KG1 (cell line): ENCODE measurements at places on chromosomes 4 and X.

GRCh38 chr4:77072195-77072753 lies 3.5 kb downstream of the CCNI start:
- no peak for DNase-seq

DNA sequence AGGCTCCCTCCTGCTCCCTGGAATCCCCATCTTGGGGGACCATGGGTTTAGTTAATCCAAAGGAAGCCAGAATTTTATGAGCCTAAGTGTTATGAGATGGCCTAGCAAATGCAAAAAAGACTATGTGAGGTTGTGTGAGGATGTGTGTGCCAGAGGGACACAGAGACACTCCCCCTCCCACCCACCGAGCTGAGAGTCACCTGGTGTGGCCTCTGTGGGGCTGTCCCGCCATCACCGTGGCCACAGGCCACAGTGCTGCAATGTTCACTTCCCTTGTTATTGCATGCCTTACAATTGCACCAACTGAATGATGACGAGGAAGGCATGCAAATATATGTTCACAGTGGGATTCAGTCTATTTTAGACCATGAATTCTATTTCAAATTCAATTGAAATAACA lies 601 bp upstream of the FGFBP2 start:
- no peak for DNase-seq

GRCh38 chr4:78496021-78496643 lies 55.4 kb upstream of the ANXA3 start:
- no peak for DNase-seq

DNA sequence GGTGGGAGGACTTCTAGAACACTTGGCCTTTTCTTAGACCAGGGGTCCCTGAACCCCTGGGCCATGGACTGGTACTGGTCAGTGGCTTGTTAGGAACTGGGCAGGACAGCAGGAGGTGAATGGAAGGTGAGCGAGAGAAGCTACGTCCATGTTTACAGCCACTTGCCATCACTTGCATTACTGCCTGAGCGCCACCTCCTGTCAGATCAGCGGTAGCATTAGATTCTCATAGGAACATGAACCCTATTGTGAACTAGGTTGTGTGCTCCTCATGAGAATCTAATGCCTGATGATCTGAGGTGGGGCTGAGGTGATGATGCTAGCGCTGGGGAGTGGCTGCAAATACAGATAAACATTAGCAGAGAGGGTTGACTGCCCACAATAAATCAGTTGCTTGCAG lies 100.9 kb upstream of the IGFBP7 start:
- DNase-seq, result no peak

DNA sequence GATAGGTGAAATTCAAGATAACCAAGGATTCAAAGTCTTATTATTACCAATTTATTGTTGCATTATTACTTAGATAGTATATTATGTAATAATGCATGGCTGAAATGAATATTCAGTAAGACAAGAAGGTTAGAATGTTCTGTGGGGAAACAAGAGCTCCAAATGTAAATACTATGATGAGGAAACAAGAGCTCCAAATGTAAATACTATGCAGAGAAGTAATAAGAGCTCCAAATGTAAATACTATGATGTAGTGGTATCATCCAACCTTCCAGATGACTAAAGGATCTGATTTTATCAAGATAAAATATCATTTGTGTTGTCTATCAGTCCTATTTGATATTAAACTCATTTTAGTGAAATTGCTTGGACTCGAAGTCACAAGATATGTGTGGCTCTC lies 82.2 kb upstream of the PCDH18 start:
- no peak for DNase-seq

GRCh38 chr4:69471639-69472038 lies 24.1 kb downstream of the UGT2B4 start:
- DNase-seq, result no peak
